ENCODE measurements at places on chromosomes 1 and 21.

DNA sequence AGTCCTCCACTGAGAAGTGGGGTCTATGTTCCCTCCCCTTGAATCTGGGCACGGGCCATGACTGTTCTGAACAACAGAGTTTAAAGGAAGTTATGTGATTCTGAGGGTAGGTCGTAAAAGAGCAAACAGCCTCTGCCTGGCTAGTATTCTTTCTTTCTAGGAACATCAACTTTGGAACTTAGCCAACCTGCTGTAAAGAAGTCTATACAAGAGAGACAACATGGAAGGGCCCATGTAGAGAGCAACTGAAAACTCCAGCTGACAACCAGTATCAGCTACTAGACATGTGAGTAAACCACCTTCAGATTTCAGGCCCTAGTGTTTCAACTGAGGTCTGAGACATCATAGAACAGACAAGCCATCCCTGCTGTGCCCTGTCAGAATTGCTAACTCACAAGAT, 7.5 kb downstream of the SELENOF start:
- DNase-seq: no peak

DNA sequence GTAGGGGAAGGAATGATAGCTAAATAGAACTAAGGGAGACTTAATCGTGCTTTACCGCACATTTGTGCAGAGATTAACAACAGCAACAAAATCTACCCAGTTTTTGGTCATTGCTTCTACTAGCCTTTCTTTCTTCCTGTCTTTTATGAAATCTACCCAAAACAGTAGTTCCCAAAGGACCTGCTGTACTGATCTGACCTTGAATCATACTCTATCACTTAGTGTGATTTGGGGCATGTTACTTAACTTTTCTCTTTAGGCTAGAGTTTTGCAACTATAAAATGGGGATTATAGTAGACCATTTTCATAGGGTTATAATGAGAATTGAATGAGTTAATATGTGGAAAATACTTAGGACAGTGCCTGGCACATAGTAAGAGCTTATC, 30.5 kb upstream of the MACF1 start:
- no peak for DNase-seq

DNA sequence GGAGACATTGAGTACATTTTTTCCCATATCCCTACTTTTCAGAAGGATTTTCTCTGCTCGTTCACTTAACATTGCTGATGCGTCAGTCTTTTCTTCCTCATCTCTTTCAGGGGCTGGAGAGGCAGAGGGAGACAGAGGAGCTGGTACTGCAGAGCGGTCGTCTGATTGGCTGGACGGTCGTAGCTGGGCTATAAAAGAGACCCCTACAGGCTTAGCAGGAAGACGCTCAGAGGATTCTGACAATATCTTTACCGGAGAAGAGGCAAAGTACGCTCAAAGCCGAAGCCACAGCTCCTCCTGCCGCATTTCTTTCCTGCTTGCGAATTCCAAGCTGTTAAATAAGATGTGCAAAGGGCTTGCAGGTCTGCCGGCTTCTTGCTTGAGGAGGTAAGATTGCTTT, at the start of gene RGS4:
RGS4 (plus strand) TSS at position 220 of the 400 bp plus-strand sequence; CDS start at position 344, 124 bp downstream.
- DNase-seq: peak; percentile 95

DNA sequence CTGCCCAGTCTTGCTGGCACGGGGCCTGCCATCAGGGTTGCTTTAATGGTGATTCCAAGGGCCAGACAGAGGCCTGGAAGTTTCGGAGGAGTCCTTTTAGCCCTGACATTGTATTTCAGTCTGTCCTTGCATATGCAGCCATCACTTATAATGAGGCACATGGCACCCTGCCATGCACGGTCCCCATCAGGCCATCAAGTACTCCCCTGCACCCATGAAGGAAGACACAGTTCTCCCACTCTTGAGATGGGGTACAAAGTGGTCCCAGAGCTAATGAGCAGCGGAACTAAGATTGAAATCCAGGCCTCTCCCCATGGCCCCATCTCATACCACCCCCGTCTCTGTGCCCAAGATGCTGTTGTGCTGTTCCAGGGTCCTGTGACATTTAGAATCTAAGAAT, 596.6 kb downstream of the PTPRU start:
- no peak for DNase-seq

DNA sequence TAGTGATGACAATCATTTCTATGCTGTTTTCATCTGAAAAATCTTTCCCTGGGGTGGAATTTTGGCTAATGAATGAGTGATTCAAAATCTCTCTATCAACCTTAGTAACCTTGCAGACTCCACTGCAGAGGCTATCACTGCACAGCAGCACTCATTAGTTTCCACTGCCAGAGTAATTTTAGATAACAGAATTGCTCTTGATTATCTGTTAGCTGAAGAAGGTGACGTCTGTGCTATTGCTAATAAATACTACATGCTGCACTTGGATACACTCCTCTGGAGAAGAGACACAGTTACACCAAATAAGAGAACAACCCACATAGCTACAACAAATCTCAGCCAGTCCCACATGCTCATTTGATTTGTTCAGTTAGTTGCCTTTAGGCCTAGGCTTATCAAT, 1348.4 kb downstream of the NCAM2 start:
- DNase-seq: no peak

- no peak for DNase-seq
These were observed 2.2 kb downstream of the HES4 start for GRCh38 chr1:997713-997992.

DNA sequence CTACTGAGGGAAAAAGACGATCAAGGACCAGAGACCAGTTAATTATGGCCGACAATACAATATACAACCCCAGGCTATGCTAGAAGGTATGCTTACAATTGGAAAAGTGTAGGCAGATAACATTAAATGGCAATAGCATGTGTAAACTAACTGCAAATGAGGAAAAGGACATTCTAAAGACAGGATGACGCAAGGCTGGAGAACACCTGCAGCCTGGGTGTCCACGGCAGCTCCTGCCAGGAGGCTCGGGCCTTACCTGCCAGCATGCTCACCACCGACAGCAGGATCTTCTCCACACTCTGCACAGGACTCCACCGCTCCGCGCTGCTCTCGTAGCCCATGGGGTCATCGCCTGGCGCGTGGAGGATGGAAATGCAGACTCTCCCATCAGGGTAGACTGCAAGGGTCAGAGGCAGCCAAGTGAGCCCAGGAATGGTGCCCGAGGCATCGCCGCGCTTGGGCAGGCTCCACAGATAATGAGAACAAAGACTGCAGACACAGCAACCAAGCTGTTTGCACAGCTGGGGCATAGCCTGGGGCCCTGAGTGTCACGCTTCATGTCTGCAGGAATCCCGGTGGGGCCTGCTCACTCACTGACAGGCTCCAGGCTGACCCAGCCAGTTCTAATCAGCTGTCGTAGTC, 28.2 kb downstream of the UBE2G2 start:
- peak; percentile 81 for DNase-seq

DNA sequence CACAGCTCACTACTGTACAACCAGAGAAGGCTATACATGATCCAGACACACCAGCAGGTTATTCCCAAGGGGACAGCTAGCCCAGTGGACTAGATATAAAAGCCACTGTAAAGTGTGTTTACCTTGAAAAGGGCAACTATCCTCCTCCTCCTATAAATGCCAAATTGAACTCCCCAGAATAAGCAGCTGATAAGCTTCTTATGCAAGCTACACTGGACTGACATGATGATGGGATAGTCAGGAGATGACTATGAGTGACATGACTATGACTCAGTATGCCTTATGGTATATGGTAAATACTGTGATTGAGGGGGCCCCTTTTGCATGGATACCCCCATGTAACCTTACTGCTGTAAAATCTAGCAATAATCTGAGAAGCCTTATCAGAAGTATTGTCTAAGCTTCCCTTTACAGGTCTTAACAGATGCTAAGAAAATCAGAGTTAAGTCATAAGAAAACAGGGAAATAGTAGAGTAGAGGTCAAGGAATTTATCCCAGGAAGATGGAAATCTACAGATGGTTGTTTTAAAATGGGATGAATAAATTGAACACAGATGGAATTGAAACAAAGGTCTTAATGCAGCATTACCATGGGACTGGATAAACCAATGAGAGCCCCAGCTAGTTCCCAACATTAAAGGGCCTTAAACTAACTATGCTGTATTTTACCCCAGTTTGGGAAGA, 55.8 kb downstream of the TRIM33 start:
- DNase-seq: no peak

DNA sequence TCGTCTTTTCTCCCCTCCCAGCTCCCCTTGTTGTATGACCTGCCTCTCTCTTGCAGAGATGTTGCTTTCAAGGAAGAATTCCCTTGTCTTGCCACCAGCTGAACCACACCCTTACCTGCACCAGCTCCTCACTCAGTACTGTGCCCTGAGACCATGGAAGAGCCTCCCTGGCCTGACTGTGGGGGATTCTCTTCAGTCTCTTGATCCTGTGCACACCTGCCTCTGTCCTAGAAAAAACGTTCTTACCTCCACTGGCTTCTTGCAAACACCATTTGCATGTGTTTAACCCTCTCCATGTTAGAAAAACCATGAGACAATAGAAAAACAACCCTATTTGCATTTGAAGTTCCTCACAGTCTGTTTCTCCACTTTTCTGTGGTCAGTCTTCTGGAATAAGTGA, 43.3 kb upstream of the FCRL4 start:
- DNase-seq: no peak

DNA sequence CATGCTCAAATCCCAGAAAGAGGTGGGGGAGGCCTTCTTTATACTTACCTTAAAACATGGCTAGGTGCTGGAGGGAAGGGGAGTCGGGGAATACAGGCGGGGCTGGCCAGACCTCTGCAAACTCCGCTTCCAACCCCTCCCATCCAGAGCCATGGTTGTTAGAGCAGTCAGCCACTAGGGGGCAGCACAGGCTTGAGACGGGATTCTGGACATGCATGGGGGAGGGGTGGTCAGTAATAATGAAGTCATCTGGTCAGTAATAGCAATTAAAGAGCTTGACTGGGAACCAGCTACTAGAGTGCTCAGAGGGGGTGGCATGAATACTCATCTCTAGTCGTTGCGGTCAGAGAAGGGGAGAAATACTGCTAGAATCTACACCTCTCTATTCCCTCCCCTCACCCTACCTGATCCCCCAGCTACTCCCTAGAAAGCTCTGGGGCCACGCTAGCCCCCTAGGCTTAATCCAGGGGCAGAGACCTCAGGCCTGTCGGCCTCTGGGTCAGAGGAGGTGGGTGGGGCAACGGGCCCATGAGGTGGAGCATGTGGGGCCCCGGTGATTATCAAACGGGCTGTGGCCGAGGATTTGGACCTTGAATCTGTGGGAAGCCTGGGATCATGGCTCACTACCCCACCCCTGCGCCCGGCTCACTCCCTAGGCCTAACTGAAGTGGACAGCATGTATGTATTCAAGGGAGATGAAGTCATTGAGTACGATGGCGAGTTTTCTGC, 2.9 kb downstream of the CASQ1 start:
- peak; percentile 93 for DNase-seq

GRCh38 chr1:198253668-198254067, 96.9 kb downstream of the NEK7 start:
- peak; percentile 69 for DNase-seq

GRCh38 chr21:39014747-39015146, 168.5 kb downstream of the PSMG1 start:
- DNase-seq: no peak

- no peak for DNase-seq
These were observed 1188.3 kb downstream of the BRINP3 start for GRCh38 chr1:189289346-189289745.

DNA sequence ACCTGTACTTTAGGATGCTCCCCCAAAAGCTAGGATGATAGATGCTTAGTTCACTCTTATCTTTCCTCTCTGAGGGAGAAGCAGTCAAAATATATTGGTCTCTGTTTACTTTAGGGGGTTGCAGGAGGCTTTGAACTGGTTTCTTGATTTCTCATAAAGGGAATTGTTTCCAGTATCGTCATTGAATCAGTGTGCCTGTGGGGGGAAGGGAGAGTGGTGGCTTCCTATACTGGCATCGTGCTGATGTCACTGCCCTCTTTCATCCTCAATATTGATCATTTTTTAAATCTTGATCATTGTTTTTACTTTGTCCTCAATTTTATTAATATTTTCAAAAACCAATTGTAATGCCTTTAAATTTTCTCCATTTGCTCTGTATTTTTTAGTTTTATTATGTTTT, 40.2 kb upstream of the CFHR3 start:
- DNase-seq: no peak

DNA sequence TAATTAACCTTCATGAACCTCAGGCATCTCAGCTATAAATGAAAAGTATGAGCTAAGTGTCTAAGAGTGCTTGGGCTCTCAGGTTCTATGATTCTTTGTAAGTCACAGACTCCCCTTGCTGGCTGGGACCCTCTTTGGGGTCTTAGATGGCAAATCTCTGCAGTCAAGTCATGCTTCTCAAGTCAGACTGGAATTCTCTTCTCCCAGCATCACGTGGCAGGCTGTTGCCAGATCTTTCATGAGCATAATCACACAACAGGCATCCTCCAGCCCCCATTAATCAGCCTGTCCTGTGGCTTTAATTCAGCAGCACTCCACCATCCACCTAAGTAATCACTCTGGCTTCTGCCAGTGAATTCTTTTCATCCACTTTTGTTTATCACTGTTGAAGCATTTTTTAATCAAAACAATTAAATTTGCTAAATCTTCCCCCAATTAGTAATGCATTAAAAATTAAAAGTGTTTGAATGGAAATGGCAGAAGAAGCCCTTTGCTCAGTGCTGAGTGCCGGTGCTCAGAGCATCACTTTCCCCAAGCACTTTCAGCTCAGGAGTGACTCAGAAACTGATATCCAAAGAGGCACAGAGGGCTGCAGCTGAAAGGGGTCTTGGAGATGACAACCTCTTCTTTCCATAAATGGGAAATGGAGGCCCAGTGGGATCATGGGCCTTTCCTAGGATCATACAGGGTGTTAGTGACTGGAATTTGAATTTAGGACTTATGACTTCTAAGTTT, 50.2 kb downstream of the C8A start:
- peak; percentile 39 for DNase-seq

GRCh38 chr1:172530000-172530399, 3.0 kb upstream of the SUCO start:
- peak; percentile 65 for DNase-seq

DNA sequence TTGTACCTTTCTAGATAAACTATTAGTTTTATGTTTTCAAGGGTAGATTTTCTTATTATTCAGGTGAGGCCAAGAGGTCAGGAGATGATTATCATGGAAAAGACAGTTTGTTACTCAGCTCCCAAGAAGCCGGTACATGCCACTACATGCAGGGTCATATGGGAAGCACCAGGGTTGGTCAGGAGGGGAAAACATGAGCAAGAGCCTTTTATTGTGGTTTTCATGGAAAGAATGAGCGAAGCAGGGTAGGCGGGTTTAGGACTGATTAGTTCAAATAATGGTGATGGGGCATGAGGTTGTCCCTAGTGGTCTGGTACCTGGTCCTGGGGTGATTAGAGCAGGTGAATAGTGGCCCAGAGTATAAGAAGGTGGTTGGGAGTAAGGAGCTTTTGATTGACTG, 189.9 kb downstream of the APP start:
- DNase-seq: no peak

- DNase-seq: peak; percentile 70
These were observed 7.0 kb upstream of the PSEN2 start for GRCh38 chr1:226863446-226863845.
